ENCODE measurements at places on chromosomes 1 and 21. TPM values are rescaled to one million over a fixed set of nuclear protein-coding genes. Genes with fewer than 3 reads are reported as not detected.

The PRMT6 gene
- 16.2 TPM for polyA plus RNA-seq

The UTS2 gene
- 1.1 TPM for polyA plus RNA-seq

The C21orf91 gene
- polyA plus RNA-seq: 40.7 TPM

The ANKRD35 gene
- 3.3 TPM for polyA plus RNA-seq

The OR6N1 gene
- polyA plus RNA-seq: not detected

The FCRL3 gene
- polyA plus RNA-seq: 0.86 TPM

All from testis (tissue), 5 donors.